ENCODE measurements at places on chromosomes 4 and X.

DNA sequence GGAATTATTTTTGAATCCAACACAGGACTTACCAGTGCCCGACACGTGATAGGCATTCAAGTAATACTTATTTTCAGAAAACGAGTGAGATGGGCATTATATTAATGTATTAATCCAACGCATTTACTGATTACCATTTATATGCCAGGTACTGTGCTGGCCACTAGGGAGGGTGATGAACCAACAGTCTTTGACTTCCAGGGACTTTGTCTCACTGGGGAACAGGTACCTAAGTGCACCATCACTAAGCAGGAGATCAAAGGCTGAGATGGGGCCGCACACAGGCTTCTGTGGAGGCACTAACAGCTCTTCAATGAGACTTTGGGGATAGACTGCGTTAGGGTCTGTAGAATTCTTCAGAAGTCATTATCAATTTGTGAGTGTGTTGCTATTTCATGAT, 5.7 kb upstream of the TADA2B start:
- no peak for DNase-seq

DNA sequence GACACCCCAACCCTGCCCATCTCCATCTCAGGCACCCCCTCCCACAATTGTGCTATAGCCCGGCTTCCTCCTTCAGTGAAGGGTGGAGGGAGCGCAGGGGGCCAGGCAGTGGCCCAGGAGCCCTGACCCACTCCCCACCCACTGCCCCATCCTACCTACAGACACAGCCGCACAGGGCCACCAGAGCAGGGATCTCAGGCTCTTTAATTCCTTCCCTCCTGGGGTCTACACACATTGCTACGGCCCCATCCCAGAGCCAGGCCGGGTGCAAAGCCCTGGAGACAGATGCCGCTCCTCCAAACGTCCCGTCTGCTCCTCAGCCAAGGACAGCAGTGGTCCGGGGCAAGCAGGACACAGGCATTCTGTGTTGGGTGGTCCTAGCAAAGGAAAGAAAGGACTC, 12.8 kb upstream of the DUSP9 start:
- no peak for DNase-seq

- no peak for DNase-seq
Measured at GRCh38 chrX:3244955-3245354, 101.5 kb downstream of the MXRA5 start.

GRCh38 chrX:140664939-140665338, 44.6 kb upstream of the LINC00632 start:
- DNase-seq, result no peak

DNA sequence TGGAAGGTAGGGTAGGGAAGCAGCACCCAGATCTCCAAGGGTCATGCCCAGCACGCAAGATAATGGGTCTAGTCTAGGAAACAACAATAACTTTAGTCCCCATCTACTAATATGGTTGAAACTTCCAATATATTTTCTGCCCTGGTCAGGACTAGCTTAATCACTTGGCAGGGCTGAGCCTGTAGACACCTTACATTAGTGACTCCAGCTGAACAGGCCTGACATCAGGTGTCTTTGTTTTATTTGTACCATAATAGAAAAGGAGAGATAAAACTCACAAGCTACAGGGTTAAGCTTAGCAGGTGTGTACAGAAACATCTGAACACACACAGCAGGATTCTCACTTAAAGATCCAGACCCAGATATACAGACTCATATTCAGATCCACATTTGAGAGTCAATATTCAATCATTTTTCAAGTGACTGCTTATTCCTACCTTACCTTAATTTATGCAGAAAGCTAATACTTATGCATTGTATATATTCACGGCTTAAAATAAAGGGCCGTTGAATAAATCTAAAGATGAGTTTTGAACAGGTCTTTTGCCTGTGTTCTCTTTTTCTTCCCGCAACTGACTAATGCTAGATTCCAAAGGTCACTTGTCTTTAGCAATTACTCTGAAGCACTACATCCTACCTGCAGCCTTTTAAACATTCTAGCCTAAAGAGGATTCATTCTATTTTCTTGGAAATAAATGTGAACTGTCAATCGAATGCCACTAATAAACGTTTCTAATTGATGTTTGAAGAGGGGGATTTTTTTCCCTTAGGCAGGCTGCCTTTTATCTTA, 745.3 kb downstream of the RPA4 start:
- DNase-seq, result no peak

GRCh38 chrX:32842053-32842452, 369.3 kb downstream of the DMD start:
- no peak for DNase-seq

DNA sequence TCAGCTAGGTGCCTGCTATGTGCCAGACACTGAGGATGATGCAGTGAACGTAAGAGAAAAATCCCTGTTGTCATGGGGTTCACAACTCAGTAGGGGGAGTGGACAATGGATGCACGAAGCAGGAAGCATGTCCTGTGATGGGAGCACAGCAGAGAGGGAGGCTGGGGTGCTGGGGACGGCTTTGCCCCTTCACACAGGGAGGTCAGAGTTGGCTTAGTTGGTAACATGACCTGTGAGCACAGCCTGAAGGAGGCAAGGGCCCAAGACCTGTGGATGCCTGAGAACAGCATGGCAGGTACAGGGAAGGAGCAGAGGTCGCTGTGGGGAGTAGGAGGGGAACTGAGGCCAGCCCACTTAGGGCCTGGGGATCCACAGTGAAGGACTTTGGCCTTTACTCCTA, 109.4 kb downstream of the STK32B start:
- DNase-seq, result no peak

DNA sequence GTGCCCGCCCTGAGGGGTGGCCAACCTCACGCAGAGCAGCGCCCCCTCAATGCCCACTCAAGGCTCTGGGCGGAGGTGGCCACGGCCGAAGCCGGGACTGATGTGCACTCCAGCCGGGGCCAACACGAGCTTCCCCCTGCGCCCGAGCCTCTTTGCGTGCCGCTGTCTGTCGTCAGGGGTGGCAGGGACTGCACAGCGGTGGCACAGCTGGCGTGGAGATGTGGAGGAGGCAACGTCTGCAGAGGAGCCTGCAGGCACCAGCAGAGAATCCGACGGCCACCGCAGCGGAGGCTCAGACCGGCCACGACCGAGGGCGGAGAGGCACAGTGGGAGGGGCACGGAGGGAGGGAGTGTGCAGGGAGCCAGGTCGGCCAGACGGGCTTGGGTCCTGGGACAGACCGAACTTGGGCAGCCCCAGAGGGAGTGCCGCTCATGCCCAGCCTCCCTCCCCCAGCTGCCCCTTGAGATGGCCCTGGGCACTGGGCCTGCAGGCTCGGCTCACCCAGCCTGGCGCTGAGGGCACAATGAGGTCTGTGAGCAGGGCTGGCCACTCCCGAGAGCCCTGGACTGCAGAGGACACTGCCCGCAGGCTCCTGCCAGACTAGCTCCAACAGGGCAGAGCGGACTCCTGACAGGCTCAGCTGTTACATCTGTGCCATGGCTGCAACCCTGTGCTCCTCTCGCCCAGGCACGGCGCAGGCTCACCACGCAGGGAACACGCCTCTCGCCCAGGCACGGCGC, 46.5 kb upstream of the CPLX1 start:
- no peak for DNase-seq

DNA sequence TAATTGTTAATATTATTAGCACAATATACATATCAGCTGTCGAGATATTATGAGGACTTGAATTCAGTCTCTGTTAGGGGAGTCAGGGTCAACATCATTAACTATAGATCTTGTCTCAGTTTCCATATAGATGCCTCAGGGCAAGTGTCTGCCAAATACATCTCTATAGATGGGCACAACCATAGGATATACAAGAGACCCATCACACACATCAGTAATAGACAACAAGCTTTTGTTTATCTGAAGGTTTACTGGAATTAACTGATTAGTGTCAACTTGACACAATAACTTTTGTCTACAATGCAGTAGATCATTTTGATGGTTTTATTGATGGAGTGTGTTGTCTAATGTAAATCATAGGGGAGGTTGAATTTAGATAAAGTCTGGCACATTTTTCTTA, 37.1 kb upstream of the PHOX2B start:
- no peak for DNase-seq

- peak; percentile 19 for DNase-seq
Measured at GRCh38 chr4:85370400-85371032, 104.4 kb upstream of the ARHGAP24 start.

DNA sequence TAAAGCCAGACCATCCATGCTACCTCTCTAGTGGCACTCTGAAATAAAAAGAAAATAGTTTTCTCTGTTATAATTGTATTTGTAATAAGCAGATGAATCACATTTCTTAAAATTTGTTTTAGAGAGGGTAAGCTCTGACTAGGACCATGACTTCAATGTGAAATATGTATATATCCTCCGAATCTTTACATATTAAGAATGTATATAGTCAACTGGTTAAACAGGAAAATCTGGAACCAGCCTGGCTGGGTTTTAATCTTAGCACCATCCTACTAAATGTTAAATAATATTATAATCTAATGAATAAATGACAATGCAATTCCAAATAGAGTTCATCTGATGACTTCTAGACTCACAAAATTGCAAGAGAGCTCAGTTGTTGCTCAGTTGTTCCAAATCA, 1.5 kb downstream of the FGB start:
- DNase-seq, result no peak

- no peak for DNase-seq
Measured at GRCh38 chr4:15653420-15653819, 1.7 kb downstream of the FBXL5 start.

GRCh38 chr4:1045193-1045594, 33.8 kb downstream of the FGFRL1 start:
- no peak for DNase-seq

DNA sequence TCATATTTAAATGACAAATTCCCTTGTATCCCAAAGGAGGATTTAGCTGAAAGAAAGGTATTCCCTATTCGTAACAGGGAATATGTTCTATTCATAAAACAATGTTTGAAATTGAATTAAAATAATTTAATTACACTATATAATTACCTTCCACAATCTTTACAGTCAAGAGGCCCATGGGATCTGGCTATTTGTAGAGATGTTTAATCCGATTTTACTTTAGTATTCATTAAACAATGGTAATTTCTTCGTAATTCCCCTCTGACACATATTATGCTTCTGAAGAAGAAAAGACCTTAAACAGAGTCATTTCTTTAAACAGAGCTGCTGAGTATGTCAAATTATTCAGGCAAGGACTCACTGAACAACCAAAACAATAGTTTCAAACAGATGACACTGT, 98.8 kb downstream of the MAGEC1 start:
- no peak for DNase-seq

GRCh38 chr4:110224812-110225211, 26.4 kb upstream of the ELOVL6 start:
- no peak for DNase-seq

- DNase-seq, result no peak
Measured at GRCh38 chrX:15616531-15616930, 15.8 kb upstream of the ACE2 start.

- no peak for DNase-seq
Measured at GRCh38 chr4:109462297-109462696, 28.7 kb downstream of the SEC24B start.

DNA sequence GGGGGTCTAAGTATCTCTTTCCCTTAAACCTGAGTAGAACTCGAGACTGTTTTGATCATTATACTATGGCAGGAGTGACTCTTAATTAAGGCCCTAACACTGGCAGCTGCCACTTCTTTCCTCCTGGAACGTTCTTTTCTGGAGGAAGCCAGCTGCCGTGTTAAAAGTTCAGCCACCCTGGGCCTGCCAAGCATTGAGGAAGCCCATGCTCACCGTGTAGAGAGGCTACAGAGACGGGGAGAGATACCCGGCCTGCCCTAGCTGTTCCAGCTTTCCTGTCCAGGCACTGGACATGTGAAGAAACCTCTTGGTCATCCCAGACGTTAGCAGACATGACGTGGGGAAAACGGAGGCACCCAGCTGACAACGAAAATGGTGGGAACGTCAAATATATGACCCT, 274.1 kb downstream of the ARHGAP10 start:
- DNase-seq, result no peak

DNA sequence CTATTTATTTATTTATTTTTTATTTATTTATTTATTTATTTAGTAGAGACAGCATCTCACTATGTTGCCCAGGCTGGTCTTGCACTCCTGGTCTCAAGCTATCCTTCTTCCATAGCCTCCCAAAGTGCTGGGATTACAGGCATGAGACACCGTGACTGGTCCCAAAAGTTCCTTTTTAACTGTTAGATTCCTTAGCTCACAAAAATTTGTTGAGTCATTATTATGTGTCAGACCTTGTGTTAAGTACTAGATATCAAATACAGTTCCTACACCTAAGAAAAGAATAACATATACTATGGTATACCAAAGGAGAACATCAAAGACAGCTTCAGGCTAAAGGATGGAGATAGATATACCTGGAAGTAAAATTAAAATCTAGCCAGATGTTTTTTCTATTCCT, 11.6 kb downstream of the FGA start:
- DNase-seq, result no peak

DNA sequence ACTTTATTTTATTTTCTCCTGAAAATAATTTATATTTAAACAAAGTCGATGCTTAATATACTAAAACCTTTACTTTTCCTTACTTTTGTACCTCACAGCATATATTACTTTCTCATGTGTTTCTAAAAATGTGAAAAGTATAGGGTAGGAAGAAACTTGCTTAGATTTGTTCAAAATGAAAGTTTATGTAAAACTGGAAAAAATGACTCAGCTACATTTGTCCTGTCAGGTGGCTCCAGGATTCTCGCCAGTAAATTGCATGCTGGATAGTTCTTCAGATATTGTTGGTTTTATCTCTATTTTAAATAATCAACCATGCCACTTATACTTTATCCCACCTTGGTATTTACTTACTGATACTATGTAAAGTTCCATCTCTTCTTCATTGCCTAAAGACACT, 159.2 kb upstream of the NDST4 start:
- no peak for DNase-seq

- DNase-seq, result no peak
Measured at GRCh38 chrX:145821898-145822571, 4.4 kb downstream of the SLITRK2 start.

DNA sequence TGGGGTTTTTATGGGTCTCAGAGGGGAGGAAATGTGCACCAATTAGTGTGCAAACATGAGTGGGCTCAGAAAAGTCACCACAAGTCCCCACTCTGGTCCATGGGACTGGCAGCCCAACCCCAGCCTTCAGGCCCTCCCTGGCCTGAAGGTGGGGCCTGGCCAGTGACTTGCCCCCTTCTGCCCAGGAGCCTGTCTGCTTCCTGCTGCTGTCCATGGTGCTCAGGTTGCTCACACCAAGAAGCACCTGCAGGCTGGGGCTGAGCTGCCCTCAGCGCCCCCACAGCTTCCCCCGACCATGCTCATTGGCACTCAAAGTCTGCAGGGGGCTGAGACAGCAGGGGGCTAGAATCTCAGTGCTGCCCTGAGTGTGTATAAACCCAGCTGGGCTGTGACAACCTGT, 30.6 kb upstream of the GC start:
- DNase-seq, result no peak

DNA sequence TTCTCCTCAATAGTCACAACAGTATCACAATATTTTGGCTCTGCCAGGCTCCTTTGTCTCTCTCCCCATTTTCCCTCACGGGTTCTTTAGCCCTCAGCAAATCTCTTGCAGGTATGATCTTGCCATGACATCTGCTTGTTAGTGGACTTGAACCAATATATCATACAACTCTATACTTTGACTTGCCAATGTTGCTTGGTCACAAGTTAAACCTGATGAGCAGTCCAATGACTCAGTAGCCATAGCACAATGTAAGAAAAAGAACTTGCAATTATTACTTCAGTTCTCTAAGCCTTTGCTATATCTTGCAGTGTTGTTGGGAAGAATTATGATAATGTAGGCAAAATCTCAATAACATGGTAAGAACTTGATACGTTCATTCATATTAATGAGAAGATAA, 174.6 kb upstream of the NRK start:
- no peak for DNase-seq

All from PC-9 (cell line).